Caki2 (cell line): ENCODE measurements at places on chromosomes 6 and 20. TPM values are rescaled to one million over a fixed set of nuclear protein-coding genes. Genes with fewer than 3 reads are reported as not detected.

LZTS3 gene
- 1.9 and 4.6 TPM in 2 replicates for total RNA-seq

- no peak for DNase-seq
Observed at GRCh38 chr6:6178795-6179194, 141.7 kb downstream of the F13A1 start.

DNA sequence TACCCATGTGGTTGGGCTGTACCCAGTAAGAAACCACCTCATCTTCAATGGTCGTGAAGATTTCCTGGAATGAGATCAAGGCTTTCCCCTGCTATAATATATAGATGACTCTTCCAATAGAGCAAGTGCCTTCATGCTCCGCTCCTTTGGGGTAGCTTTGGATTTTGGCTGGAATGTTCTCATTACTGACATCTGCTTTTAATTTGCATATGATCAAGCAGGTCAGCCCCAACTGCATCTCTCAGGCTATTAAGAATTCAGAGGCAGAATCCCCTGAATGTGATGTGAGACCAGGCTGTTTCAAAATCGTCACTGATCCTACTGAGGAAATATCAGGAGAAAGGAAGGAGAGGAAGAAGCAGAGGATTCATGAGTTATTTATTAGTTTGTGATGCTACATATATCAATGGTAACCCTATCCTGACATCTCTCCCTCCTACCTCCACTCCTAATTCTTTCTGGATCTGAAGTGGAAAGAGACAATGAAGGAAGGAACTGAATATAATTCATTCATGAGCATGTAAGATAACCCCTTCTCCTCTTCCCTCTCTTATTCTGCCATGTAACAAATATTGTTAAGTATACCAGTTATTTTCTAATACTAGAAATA is 47.6 kb upstream of the FUCA2 start:
- no peak for DNase-seq

RAB44 gene
- total RNA-seq = not detected in 2 replicates

CRISP2 gene
- not detected in 2 replicates for total RNA-seq

DNA sequence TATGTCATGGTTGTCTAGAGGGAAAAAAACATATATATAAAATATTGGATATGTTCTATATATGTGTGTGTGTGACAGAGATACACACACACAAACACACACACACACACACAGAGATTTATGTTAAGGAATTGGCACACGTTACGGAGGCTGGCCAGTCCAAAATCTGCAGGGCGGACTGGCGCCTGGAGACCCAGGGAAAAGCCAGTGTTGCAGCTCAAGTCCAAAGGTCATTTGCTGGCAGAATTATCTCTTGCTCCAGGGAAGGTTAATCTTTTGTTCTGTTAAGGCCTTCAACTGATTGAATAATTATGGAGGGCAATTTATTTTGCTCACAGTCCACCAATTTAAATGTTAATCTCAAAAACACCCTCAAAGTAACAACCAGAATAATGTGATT is 37.5 kb upstream of the PDE7B start:
- no peak for DNase-seq

GRCh38 chr6:157498817-157499216 is 117.8 kb downstream of the ZDHHC14 start:
- no peak for DNase-seq

BTNL2 gene
- total RNA-seq = not detected in 2 replicates

GRCh38 chr6:46352541-46353268 is 138.5 kb downstream of the RCAN2 start:
- no peak for DNase-seq

PTCRA gene
- total RNA-seq = not detected in 2 replicates

FNDC11 gene
- total RNA-seq = 1.1 and 8.2 TPM in 2 replicates

- no peak for DNase-seq
Observed at GRCh38 chr6:63589952-63590411, 17.7 kb downstream of the LOC128125822 start.

- no peak for DNase-seq
Observed at GRCh38 chr20:50217207-50217949, 26.7 kb downstream of the CEBPB start.

- no peak for DNase-seq
Observed at GRCh38 chr20:62293111-62293784, 9.5 kb upstream of the ADRM1 start.

DNA sequence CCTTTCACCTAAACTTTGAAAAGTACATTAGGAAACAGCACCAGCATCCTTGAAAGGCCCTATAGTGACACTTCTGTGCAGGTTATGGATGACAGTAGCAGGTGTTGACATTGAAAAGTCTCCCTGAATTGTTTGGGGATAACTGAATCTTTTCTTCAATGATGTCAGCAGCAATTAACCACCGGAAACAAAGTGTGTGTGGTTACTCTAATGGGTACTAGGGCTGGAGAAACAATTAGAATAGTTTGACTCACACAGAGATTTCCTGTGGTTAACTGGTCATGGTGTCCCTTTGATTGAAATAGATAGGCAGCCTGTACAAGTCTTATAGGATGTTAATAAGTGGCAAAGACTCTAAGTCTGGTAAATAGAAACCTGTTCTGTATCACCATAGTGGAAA is 189.1 kb downstream of the TBX18 start:
- DNase-seq = peak; percentile 48

- DNase-seq = no peak
Observed at GRCh38 chr20:52399352-52399751, 207.8 kb upstream of the ZFP64 start.

CCN5 gene
- 39.7 and 55.7 TPM in 2 replicates for total RNA-seq

SLC52A3 gene
- 3.6 and 6.5 TPM in 2 replicates for total RNA-seq

FRK gene
- 5.0 and 5.1 TPM in 2 replicates for total RNA-seq
